ENCODE measurements at places on chromosomes 3 and 15.

GRCh38 chr3:124373524-124373923, 356.7 kb upstream of the UMPS start:
- no peak for DNase-seq

- no peak for DNase-seq
Measured at GRCh38 chr3:37766797-37767776, 94.6 kb upstream of the CTDSPL start.

DNA sequence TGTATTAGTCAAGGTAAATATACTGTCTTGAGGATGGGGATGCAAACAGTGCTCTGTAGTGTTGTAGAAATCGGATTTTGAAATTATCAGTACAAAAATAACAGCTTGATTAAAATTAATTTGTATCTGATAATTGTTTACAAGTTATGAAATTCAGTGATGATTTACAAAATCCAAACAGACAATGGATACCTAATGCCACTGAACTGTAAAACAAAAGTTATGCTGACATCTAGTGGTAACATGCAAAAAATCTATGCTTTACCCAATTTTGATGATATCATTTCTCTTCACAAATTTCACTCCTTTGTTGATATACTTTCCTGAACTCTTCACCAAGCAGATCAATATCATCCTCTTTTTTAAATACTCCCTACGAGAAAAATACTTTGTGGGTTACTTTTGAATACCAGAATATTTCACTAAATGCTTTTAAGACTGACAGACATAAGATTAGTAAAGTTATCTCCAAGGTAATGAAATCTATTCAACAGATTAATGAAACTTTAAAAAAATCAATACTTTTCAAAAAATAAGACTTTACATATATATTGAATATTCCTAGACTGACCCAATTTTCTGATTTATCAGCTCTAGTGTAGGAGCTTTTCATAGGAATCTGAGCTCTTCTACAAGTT, 36.0 kb downstream of the MNS1 start:
- no peak for DNase-seq

- DNase-seq = no peak
Measured at GRCh38 chr3:88025001-88025552, 33.7 kb downstream of the CGGBP1 start.

- DNase-seq = no peak
Measured at GRCh38 chr15:65410972-65411371, 11.8 kb downstream of the IGDCC4 start.

DNA sequence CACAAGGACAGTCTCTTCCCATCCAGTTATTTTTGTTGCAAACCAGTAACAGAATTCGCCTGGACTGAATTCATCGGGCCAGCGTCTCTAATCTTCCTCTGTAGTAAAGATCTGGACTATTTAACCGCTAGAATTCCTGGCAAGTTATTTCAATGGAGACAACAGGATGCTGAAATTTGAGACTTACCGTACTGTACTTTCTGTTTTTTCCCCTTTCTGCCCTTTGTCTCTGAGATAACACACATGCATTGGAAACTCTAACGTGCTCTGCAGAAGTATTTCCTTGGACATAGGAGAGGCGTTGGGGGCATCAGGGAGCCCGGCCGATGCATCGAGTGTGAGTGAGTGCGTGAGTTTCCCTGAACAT, 61.5 kb downstream of the ASB7 start:
- no peak for DNase-seq

DNA sequence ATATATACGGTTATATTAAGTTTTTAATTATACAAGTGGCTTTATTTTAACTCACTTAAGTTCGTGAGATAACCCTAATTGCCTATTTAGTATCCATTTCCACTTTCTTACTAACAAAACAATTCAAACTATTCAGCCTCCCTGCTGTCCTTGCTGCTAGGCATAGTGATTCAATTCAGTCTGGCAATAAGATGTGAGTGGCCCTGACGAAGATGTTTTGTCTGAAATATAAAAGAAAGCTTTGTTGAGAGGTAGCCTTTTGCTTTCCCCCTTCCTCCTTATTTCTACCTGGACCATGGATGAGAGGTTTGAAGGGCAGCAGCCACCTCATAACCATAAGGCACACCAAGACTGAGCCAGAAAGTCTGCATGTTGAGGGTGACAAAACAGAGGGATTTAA, 89.3 kb upstream of the TRIM42 start:
- no peak for DNase-seq

DNA sequence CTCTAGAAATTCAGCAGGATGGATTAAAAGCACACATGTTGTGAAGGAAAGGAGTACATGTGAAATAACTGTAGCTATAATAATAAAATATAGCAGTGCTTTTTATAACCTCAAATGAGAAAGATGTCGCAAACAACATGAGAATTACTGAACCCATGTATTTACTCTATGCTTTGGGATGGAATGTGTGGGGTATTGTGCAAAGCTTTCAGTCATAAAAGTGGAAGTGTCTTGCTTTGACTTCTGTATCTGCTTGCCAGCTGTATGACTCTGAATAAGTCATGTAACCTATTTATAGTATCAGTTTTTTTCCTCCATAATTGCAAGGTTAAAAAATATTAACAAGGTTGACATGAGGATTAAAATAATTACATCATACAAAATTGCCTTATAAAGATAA, 519.3 kb upstream of the CADM2 start:
- no peak for DNase-seq

- DNase-seq = no peak
Measured at GRCh38 chr3:127792541-127793292, 29.6 kb downstream of the MGLL start.

- no peak for DNase-seq
Measured at GRCh38 chr3:169044331-169045113, 619.0 kb downstream of the MECOM start.

GRCh38 chr3:45673273-45673672, 15.9 kb upstream of the SACM1L start:
- no peak for DNase-seq

- no peak for DNase-seq
Measured at GRCh38 chr15:49242820-49243219, 72.8 kb downstream of the GALK2 start.

DNA sequence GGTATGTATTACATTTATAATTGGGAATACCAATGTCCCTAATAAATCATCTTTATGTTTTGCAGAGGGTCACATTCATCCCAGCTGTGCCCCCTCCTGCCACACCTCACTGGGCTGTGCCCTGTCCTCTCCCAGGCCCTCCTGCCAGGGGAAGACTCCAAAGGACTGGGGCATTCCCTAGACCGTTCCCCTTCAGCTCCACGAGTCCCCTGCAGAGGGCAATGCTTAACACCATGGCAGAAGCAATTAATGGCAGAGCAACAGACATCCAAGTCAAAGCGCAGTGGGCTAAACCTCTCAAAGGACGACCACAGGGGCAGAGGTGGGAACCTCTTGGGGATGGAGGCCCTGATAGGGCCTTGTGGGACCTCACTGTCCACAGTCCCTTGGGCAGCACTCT, 71.3 kb upstream of the SEC13 start:
- DNase-seq = no peak

DNA sequence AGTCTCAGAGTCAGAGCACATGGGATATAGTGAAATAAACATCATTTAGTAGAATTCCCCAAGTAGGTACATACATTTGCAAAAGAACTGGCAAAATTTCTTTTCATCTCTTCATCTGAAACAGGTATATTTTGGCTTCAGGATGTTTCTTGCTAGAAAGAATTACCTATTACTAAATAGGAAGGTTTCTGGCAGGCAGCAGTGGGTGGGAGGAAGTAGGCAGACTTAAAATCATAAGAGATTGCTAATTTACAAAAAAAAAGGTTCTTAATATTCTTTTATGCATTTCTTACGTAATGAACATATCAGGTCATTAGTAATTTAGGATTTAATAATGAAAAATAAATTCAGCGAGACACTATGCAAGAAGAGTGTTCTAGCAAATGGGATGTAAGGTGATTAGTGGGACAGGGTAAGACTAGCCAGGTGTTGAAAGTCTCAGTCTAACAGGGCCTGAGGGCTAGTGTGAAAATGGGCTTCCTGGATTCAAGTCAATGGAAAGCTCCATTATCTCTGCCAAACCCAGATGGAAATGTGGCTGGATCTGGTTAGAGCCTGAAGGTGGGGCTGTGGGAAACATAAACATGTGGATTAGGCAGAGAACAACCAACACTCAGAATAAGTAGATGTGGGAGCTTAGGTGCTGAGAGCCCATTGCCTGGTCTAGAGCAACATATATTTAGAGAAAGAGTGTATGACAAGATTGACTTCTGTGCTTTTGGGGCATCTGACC, 127.4 kb upstream of the FEZF2 start:
- DNase-seq = no peak

- no peak for DNase-seq
Measured at GRCh38 chr3:140216249-140216648, 281.3 kb downstream of the CLSTN2 start.

GRCh38 chr3:168002786-168003368, 92.8 kb downstream of the GOLIM4 start:
- no peak for DNase-seq

GRCh38 chr3:12967606-12968351, 105.5 kb downstream of the IQSEC1 start:
- DNase-seq = peak; percentile 53

DNA sequence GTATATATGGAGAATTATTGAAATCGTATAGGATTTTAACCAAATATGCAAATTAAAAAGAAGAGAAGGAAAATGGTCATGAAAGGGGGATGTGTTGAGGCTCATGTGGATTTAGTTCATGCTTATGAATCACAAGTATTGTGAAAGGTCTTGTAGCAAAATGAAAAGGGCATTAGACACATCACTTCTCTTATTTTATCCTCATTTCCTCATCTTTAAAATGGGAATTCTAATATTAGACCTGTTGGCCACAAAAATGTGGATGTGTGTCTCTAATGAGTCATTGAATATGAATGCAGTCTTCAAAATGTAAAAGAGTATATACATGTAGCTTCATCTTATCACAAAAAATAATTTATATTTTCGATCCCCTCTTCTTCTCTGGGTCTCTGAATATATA, 14.9 kb upstream of the ALCAM start:
- no peak for DNase-seq

DNA sequence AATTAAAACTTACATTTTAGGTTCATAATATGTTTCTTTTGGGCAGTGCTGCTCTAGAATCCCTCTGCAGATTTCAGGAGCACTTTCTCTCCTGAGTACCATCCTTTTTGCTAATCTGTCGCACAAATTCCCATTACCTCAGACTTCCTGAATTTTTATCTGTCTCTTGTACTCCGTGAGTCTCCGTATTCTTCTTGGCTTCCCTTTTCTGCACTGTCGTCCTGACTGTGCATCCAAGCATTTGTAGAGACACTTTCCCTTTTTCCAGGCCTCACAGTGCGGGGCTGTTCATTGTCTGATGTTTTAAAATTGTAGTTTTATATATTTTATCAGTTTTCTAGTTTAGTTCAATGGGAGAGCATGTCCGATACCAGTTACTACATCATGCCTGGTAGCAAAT, 27.3 kb downstream of the MEF2A start:
- DNase-seq = no peak

- no peak for DNase-seq
Measured at GRCh38 chr3:119324899-119325298, 30.7 kb downstream of the ARHGAP31 start.

GRCh38 chr3:157815739-157816138, 290.5 kb downstream of the SHOX2 start:
- DNase-seq = no peak

GRCh38 chr3:186137051-186137685, 28.3 kb upstream of the ETV5 start:
- no peak for DNase-seq

DNA sequence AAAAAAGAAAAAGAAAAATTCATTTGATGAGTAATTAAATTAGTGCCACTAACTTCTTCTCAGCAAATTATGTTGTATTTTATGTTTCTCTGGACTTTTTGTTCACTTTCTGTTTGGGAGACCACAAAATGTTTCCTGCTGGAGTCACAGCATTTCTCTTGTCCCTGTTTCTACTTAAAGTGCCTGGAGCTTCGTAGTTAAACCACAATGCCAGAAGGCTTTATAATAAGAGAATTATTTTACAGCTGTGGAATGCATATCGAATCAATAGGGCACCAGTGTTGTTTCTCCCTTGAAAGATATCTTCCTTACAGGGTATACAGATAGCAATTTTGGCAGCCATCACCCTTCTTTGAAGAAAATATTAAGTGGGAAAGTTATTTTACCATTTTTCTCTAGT, 3.2 kb downstream of the DTWD1 start:
- no peak for DNase-seq

GRCh38 chr15:27592036-27592760, 506.9 kb downstream of the OCA2 start:
- no peak for DNase-seq

- DNase-seq = no peak
Measured at GRCh38 chr15:49832511-49832910, 211.7 kb downstream of the DTWD1 start.

GRCh38 chr15:96893159-96893906, 562.8 kb downstream of the NR2F2 start:
- DNase-seq = no peak

GRCh38 chr3:52130966-52131622, 23.1 kb downstream of the POC1A start:
- DNase-seq = no peak

GRCh38 chr3:30836141-30836540, 58.3 kb downstream of the GADL1 start:
- no peak for DNase-seq

- DNase-seq = no peak
Measured at GRCh38 chr15:92650256-92650655, 5.3 kb downstream of the FAM174B start.

- no peak for DNase-seq
Measured at GRCh38 chr3:143657391-143657790, 190.9 kb downstream of the SLC9A9 start.

- DNase-seq = no peak
Measured at GRCh38 chr3:171255236-171255806, 204.9 kb downstream of the TNIK start.

DNA sequence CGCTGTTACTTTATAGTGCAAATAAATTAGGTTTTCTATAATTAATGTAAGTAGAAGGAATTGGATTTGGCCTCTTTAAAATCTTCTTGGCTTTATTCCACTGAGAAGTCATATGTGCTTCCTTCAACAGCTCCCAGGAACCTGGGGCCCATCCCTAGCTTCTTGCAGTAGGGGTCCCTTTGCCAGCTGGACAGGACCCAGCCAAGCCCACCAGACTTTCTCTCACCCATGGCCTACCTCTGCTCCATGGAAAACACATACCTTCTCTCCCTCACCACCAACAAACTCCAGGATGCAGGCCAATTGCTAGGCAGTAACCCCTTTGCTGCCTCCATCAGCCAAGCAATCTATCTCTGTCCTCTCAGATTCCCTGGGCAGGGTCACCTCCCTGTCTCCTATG, 84.0 kb downstream of the RSL24D1 start:
- DNase-seq = no peak

DNA sequence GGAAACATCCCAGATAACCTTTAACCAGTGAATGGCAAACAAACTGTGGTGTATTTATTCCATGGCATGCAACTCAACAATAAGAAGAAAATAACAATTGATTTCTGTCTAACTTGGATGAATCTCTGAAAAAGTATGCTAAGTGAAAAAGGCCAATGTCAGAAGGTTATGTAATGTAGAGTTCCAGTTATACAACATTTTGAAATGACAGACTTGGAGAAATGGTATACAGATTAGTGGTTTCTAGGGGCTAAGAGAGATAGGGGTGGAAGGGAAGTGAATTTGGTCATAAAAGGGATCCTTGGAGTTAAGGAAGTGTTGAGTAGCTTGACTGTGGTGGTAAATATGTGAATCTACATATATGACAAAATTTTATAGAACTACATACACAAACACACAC, 269.4 kb upstream of the SUCLG2 start:
- DNase-seq = no peak

- DNase-seq = no peak
Measured at GRCh38 chr15:93803421-93804152, 427.8 kb upstream of the MCTP2 start.

GRCh38 chr15:92417716-92418115, 24.0 kb downstream of the ST8SIA2 start:
- no peak for DNase-seq

Data from esophagus squamous epithelium (tissue), 5 donors.